Activated naive CD8-positive, alpha-beta T cell treated with anti-CD3 and anti-CD28 coated beads for 36 hours (primary cell): ENCODE measurements at places on chromosomes 5 and 9.

DNA sequence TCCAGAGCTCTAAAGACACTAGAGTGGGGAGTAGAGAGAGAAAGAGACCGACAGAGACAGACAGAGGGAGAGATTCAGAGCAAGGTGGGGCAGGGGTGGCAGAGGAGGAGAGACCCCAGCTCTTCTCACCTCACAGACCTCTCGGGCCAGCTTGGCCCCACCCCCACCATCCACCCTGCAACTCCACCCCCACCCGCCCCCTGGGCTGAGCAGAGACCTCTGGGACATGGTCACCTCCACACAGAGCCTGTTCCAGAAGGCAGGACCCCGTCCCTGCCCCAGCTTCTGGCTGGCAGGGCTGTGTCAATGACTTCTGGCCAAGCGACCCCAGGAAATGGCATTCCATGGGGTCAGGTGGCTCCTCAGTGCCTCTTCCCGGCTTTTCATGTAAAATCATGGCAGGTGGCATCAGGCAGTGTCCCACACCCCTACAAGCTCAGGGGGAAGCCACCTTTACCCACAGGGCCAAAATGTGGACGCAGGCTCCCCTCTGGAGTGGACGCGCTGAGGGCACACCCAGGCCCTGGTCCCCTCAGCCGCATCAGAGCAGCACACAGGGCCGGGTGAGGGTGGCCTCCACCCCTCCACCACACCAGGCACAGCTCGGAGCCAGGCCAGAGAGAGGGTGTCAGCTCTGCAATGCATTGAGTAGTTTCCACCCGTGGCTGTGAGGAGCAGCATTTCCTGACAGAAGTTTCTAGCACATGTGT, 131.2 kb upstream of the LPCAT1 start:
- no peak for DNase-seq

GRCh38 chr5:139458580-139459407, 3.7 kb downstream of the ECSCR start:
- DNase-seq = peak; percentile 78

GRCh38 chr9:127942216-127943010, 4.8 kb upstream of the DPM2 start:
- peak; percentile 58 for DNase-seq

GRCh38 chr5:168147568-168148360, 143.7 kb upstream of the WWC1 start:
- DNase-seq = no peak

DNA sequence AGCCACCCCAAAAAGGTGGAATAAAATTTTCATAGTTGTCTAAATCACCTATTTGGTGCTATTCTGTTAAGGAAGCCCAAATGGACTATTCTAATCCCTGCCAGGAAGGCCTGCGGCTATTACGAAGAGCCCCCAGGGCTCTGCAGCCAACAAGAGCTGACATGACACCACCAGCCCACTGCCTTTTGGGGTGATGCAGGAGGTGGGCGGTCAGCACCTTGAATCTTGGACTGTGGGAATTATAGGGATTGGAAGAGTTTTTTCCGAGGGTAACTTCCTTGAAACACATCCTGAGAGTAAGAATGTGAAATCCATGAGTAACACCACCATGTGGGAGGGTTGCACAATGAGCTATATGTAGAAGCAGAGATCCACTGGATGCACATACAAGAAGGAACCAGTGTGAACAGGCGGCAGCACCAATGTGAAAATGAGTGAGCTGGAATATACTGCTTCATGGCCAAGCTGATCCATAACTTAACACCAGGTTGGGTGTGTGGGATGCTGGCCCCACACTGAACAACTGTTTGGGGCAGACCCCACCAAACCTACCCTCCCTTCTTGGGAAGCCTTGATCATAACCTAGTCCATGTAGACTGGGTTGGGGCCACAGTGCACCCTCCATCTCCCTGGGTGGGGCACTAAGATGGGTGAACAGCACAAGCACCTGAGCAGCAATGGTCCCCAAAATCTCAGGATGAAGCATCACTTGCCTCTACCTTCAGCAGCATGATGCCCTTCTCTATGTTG, 239.0 kb downstream of the FSTL4 start:
- no peak for DNase-seq
